ENCODE measurements at places on chromosomes 5 and 9.
A peak's percentile ranks its signal among the peaks of the same experiment; 100 is the strongest.

- no peak for DNase-seq
These were observed 61.6 kb downstream of the ST8SIA4 start for GRCh38 chr5:100841358-100842076.

GRCh38 chr9:96781552-96781951 is 3.7 kb upstream of the ZNF510 start:
- no peak for DNase-seq

DNA sequence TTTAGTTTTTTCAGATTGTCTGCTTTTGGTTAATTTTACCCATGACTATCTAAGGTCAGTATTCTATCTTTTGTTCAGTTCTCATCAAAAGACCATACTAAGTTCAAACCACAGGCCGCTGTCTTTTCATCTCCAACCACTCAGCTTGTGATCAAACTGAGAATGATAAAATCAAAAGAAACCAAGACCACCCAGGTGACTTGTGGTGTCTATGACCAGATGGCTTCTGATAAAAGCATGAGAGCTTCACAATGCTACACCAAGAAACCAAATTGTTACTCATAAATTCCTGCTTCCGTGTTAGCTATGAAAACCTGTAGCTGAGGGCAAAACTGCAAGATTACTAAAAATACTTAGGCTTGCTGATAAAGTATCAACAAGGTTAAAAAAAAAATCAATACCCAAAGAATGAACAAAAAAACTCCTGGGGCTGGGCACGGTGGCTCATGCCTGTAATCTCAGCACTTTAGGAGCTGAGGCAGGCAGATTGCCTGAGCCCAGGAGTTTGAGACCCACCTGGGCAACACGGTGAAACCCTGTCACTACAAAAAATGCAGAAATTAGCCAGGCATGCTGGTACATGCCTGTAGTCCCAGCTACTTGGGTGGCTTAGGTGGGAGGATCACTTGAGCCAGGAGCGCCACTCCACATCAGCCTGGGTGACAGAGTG is 25.8 kb upstream of the GPX8 start:
- no peak for DNase-seq

GRCh38 chr5:179819296-179820126 is 1.2 kb upstream of the SQSTM1 start:
- DNase-seq = peak; percentile 71

- peak; percentile 39 for DNase-seq
These were observed 52.4 kb downstream of the FANCC start for GRCh38 chr9:95264954-95265615.

DNA sequence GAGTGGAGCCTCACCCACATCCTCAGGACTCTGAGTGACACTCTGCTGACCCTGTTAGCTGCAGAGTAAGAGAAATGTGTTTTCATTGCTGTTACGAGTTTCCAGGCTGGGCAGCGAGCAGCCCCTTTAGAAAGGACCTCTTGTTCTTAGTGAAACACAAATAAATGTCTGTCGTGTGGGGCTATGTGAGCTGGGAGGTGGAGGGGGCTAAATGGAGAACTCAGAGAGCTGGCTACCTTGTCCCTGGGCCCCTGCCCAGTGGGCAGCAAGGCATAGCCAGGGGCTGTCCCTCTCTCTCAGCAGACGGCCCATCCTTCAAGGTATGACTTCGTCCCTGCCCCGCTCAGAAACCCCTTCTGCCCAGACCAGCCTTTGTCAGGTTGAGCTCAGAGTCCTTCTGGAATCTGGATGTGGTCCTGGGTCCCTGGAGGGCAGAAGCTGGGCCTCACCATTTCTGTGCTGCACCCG is 10.2 kb downstream of the DCANP1 start:
- no peak for DNase-seq

- DNase-seq = no peak
These were observed 376.3 kb upstream of the ACTBL2 start for GRCh38 chr5:57858905-57859304.

DNA sequence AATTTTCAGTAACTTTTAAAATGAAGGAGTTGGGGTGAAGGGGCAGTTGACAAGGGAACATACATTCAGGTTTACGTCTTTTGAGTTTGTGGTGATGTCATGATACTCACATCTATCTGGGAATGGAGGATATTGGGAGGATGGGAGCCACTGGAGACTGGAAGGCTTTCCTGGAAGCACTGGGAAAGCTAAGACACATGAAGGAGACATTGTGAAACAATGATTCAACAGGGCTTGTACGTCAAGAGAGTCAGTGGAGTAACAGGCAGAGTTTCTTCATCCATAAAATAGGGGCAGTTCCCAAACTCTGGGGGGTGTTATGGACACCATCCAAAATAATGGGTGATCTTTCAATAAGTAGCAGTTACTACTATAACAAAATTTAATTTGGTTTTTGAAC is 572.8 kb downstream of the CCDC171 start:
- DNase-seq = peak; percentile 41

DNA sequence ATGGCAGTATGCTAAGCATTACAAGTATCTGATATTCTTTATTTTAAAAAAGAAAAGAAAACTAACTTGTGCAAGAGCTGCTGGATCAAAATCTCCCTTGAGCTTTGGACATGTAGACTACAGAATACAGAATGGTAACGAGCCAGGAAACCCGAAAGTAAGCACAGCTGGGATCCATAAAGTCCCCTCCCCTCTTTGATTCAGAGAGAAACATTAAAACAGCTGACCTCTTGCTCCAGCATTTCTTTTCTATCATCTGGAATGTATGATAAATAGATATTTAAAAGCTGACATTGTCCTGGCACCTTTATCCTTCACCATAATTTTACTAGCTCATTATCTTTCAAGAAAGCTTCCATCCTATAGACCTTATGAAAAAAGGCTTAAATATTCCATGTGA is 28.2 kb upstream of the LPAR1 start:
- DNase-seq = peak; percentile 85

- no peak for DNase-seq
These were observed 44.4 kb downstream of the DROSHA start for GRCh38 chr5:31487506-31487905.

DNA sequence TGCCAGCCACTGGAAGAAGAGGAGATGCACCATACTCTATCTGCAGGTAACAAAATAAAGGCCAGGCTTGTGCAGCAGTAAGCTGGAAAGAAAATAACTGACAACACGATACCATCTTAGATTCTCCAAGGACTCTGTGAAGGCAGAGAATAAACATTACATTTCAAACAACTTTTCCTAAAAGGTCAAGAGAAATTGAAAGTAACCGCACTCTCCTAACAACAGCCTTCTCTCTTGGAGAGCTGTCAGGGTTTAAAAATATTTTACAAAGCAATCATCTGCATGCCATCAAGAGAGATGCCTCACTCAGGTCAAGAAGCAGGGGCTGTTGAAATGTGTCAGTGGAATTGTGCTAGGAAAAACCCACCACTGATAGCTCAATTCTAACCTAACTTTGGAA is 13.5 kb upstream of the TTLL11 start:
- DNase-seq = peak; percentile 30

DNA sequence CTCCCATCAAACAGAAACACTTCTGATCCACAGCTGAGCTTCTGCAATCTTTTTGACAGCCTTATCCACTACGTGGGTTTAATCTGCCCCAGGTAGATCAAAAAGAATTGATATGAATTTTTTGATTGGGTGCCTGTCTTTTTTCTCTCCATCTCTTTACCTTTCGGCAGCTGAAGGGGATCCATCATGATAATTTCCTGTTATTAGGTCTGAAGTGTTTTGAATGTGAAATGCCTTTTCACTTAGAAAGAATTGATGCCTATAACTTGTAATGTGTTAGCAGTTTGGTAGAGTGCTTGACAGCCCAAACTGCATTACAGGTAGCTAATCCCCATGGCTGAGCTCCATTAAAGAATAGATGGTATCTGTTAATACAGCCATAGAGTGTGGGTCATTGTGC is 745.4 kb downstream of the TLR4 start:
- no peak for DNase-seq

DNA sequence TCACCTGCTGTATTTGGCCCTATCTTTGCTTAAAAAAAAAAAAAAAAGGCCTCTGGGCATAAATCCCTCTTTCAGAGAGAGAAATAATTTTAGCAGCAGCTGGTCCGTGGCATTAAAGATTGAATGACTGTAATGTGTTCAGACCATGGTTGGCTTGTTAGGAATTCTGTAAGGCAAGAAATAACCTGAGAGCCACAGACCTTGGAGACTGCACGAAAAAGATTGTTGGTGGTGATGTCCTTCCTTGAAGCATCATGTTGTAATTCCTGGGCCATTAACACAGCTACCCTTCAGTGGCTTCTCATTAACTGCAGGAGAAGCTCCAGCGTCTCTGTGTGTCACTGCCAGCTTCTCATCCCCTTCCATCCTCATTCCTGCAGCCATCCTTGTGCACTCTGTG is 79.0 kb downstream of the SGCD start:
- no peak for DNase-seq

- no peak for DNase-seq
These were observed 65.1 kb downstream of the DAP start for GRCh38 chr5:10695759-10696543.

DNA sequence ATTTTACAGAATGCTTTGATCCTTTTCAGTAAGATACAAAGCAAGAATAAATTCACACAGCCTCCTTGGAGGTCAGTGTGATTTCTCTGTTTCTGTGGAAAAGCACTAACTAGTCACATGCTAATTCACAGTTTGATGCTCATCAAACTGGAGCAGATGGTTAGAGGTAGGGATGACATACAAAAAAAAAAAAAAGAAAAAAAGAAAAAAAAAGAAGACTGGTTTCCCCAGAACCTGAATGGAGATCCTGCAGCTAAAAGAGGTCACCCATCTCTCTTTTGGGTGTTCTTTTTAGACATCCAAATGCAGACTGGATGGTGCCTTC is 123.7 kb upstream of the ANKRD55 start:
- DNase-seq = no peak

DNA sequence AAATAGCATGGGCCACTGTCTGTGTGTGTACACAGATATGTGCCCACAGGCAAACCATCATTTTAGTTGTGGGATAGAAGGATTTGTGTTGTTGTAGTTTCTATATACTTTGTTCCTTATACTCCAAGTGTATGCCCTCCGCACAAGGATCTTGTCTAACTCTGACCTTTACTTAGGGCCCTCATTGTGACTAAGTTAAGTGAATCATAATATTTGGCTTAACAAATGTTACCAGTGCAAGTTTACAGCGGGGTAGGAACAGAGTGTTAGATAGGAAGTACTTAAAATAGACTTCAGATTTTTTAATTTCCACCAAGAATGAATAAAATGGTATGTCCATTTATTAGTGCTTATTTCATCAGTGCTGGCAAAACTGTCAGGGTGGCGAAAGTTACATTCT is 29.5 kb upstream of the CYFIP2 start:
- no peak for DNase-seq

DNA sequence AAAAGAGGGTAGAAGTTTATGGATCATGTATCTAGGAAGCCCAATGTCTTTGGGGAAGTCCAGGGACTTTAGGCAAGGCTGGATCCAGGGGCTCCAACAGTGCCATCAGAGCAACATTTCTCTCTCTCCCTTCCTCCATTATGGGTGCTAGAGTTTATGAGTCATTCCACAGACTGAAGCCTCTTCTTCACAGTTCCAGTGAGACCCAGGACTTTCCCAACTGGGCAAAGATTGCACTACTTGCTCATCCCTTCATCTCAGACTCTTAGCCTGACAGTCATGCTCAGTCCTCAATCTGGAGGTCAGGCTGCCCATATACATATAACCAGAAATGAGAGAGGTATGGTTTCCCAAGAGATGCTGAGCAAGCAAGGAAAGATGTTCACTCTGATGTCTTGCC is 110.7 kb downstream of the FEM1C start:
- no peak for DNase-seq

DNA sequence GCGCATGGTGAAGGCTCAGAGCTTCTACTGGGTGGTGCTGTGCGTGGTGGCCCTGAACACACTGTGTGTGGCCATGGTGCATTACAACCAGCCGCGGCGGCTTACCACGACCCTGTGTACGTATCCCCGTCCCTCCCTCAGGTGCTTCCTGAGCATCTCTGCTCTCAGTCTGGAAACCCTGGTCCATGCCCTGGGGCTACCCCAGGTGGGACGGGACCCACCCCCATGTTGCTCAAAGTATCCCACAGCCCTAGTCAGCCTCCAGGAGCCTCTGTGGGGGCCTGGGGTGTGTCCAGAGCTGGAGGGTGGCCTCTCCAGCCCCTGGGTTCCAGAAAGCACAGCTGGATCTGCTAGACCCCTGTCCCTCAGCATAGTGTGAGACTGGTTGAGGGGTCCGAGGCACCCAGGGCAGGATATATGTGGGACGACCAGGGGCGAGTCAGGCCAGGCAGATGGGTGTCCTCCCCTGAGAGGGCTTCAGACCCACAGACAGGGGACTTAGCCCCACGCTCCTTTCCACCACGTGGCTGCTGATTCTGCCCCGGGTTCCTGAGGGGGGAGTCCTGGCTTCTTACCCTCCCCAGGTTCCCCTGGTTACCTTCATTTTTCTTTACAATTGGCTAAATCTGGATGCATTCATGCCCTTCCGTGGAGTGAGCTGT is 94.0 kb downstream of the CACNA1B start:
- no peak for DNase-seq

DNA sequence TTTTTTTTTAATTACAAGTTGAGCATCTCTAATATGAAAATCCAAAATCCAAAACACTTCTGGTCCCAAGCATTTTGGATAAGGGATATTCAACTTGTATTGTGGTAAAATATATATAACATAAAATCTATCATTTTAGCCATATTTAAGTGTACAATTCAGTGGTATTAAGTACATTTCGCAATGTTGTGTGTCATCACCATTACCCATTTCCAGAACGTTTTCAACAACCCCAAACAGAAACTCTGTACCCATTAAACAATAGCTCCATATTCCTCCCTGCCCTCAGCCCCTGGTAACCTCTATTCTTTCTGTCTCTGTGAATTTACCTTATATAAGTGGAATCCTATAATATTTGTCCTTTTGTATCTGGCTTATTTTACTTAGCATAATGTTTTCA is 24.9 kb downstream of the TICAM2 start:
- DNase-seq = peak; percentile 35

- no peak for DNase-seq
These were observed 467.6 kb upstream of the ZNF608 start for GRCh38 chr5:125214080-125214479.

DNA sequence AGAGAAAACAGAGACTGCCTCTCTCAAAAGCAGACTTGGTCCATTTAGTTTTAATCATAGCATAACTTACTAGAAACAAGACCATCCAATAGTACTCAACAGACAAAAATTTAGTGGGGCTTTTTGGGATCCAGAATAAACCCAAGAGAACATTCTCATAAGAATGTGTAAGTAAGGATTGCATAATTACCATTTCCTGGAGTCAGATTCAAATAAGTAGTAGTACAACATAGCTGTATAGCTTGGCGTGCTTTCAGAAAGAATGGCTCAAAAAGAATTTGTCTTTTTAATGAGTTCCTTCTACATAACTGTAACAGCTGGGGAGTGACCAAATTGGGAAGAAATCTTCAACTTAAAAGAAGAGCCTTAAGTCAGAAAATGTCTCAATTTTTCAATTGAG is 145.4 kb downstream of the DENND1A start:
- DNase-seq = peak; percentile 86
